GM12892 (cell line): ENCODE measurements at places on chromosomes 4 and X.

GRCh38 chr4:78971776-78972175 lies 32.5 kb upstream of the PAQR3 start:
- no peak for DNase-seq

- DNase-seq, result no peak
Observed at GRCh38 chr4:24794480-24794879, 893 bp upstream of the SOD3 start.

DNA sequence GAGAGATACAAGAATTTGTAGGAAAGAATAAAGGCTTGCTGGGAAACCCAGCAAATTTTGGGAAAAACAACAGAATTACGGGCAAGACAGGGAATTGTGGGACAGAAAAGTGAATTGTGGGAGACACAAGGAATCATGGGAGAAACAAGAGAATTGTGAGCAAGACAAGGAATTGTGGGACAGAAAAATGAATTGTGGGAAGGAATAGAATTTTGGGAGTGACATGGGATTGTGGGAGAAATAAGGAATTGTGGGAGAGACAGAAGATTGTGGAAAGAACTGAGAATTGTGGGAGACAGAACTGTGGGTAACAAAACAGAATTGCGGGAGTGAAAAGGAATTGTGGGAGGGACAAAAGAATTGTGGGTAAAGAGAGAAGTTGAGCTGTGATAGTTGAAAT lies 1.2 kb upstream of the HCCS start:
- no peak for DNase-seq

DNA sequence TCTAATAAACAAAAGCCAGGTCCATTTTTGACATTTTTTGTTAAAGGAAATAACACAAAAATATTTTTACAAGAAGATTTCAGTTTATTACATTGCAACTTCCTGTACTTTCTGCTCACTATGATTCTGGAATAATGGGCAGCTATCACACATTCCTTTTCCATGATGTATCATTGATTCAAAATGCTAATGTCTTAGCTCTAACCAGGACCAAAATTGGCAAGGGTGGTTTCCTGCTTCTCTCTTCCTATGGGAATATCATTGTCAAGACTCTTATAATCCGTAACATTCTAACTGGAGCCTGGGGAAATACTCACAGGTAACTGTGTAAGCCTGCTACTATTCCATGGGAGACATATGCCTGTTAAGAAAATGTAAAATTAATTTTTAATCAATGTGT lies 218.6 kb downstream of the DCAF12L2 start:
- DNase-seq, result no peak

DNA sequence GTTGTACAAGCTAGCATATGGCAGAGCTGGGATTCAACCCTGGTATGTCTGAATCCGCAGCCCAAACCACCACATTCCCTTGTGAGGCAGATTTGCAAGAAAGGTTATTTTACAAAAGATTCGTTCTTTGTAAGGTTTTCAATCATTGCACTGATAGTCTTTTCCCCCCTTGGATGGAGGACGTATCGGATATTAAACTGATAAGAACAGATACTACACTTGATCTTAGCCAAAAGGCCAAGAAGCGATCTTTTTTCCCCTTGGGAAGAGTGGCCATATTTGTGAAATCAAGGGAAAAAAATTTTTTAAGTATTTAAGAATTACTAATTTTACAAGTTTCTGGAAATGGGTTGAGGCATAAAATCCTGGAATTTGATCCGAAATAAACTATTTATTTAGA lies 34.4 kb upstream of the MSMO1 start:
- DNase-seq, result no peak

DNA sequence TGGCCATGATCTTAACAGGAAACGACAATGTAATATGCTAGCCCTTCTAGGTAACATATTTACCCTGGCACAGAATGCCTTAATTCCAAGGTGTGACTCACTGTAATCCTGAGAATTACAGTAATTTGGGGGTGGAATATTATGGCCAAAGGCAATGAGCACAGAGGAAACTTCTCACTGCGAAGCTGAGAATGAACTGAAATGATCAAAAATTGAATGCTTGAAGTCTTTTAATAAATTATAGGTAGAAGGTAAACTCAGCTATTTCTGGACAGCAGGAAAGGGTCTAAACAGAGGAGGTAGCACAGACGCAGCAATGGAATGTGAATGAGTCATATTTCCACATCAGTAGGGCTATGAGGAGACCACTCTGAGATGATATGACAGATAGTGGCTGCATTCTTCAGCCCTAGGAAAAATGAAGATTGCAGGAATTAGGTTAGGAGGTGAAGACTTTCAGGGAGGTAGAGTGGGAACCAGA lies 312.6 kb downstream of the PACRGL start:
- DNase-seq, result no peak
